Posterior vena cava (tissue), 2 donors: ENCODE measurements at places on chromosomes 16 and 17. TPM values are rescaled to one million over a fixed set of nuclear protein-coding genes. Genes with fewer than 3 reads are reported as not detected.

The PIK3R5 gene
- total RNA-seq: 15.2 TPM

The JUP gene
- 21.2 TPM for total RNA-seq

The ACSM2A gene
- not detected for total RNA-seq

The TBC1D3 gene
- not detected for total RNA-seq

The PRDM7 gene
- total RNA-seq: not detected

The SBK1 gene
- 0.05 TPM for total RNA-seq

The METTL26 gene
- 63.2 TPM for total RNA-seq

The OTOP3 gene
- total RNA-seq: not detected

The PLEKHH3 gene
- 22.2 TPM for total RNA-seq

The C16orf92 gene
- total RNA-seq: not detected

The HSD11B2 gene
- 3.2 TPM for total RNA-seq

The PDPK1 gene
- 36.8 TPM for total RNA-seq

The EPN3 gene
- not detected for total RNA-seq

The RAB34 gene
- 75.0 TPM for total RNA-seq

The SCARF1 gene
- total RNA-seq: 13.9 TPM

The SEPTIN1 gene
- 3.0 TPM for total RNA-seq

The SEPHS2 gene
- total RNA-seq: 31.5 TPM

The CD300LB gene
- total RNA-seq: 0.62 TPM

The C17orf50 gene
- not detected for total RNA-seq

The TP53TG3 gene
- not detected for total RNA-seq

The COX4I1 gene
- 273 TPM for total RNA-seq

The FBXL16 gene
- not detected for total RNA-seq

The EEF2K gene
- 45.7 TPM for total RNA-seq

The CNGB1 gene
- total RNA-seq: not detected

The SYT17 gene
- 1.2 TPM for total RNA-seq

The GRB7 gene
- total RNA-seq: not detected

The RGS9 gene
- total RNA-seq: 7.3 TPM

The EFCAB13 gene
- total RNA-seq: 6.5 TPM

The STX1B gene
- 1.1 TPM for total RNA-seq
